Colonic mucosa (tissue), 4 donors: ENCODE measurements at places on chromosomes 4 and X. TPM values are rescaled to one million over a fixed set of nuclear protein-coding genes. Genes with fewer than 3 reads are reported as not detected.

The XPNPEP2 gene
- 2.6 TPM for total RNA-seq

The SMIM31 gene
- total RNA-seq = 21.0 TPM

The GPR173 gene
- 1.2 TPM for total RNA-seq

The TAF7L gene
- total RNA-seq = not detected

The LAS1L gene
- total RNA-seq = 35.4 TPM

GRCh38 chr4:57314636-57315035 is 204.5 kb upstream of the IGFBP7 start:
- H3K4me3 ChIP-seq = no peak overlapping the region
- no peaks in the 10 kb centered on the region for H3K4me1 ChIP-seq
- H3K27me3 ChIP-seq = no peaks in the 10 kb centered on the region
- no peak overlapping the region for H3K27ac ChIP-seq

- no peaks in the 10 kb centered on the region for H3K27me3 ChIP-seq
- no peak for DNase-seq
- no peaks in the 10 kb centered on the region for H3K4me1 ChIP-seq
- H3K36me3 ChIP-seq = no peaks in the 10 kb centered on the region
Measured at GRCh38 chrX:151538190-151539122, 25.0 kb upstream of the PASD1 start.

DNA sequence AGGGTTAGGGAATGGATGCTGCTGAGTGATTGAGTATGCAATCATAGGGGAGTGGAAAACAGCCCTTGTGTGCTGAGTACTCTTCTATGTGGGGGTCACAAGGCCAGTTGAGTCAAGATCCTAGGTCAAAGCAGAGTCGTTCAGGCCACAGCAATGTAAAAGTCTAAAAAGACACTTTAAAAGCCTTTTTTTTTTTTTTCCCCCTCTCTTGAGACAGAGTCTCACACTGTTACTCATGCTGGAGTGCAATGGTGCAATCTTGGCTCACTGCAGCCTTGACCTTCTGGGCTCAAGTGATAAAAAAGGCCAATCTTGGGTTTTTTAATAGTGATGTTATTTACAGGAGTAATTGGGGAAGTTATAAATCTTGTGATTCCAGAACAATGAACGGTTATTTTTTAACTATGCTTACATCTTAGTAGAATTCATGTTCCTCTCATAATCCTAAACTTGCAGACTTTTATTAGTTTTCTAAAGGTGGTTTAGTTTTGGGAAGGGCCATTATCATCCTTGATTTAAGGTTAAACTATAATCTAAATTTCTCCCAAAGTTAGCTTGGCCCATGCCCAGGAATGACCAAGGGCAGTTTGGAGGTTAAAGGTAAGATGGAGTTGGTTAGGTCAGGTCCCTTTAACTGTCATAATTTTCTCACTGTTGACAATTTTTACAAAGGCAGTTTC is 82.2 kb upstream of the BMP2K start:
- H3K27me3 ChIP-seq = no peaks in the 10 kb centered on the region
- H3K36me3 ChIP-seq = no peaks in the 10 kb centered on the region
- H3K4me1 ChIP-seq = no peaks in the 10 kb centered on the region
- no peak overlapping the region for H3K27ac ChIP-seq
- no peak overlapping the region for H3K4me3 ChIP-seq
- peak; percentile 54 for DNase-seq

GRCh38 chrX:11588097-11588496 is 77.6 kb downstream of the ARHGAP6 start:
- no peaks in the 10 kb centered on the region for H3K36me3 ChIP-seq
- H3K27me3 ChIP-seq = no peaks in the 10 kb centered on the region
- H3K27ac ChIP-seq = no peak overlapping the region
- H3K4me1 ChIP-seq = no peaks in the 10 kb centered on the region
- H3K4me3 ChIP-seq = no peak overlapping the region

- H3K4me3 ChIP-seq = no peak overlapping the region
- H3K27me3 ChIP-seq = no peaks in the 10 kb centered on the region
- H3K27ac ChIP-seq = no peak overlapping the region
- H3K4me1 ChIP-seq = no peaks in the 10 kb centered on the region
Measured at GRCh38 chr4:121786221-121786620, 14.9 kb upstream of the EXOSC9 start.

DNA sequence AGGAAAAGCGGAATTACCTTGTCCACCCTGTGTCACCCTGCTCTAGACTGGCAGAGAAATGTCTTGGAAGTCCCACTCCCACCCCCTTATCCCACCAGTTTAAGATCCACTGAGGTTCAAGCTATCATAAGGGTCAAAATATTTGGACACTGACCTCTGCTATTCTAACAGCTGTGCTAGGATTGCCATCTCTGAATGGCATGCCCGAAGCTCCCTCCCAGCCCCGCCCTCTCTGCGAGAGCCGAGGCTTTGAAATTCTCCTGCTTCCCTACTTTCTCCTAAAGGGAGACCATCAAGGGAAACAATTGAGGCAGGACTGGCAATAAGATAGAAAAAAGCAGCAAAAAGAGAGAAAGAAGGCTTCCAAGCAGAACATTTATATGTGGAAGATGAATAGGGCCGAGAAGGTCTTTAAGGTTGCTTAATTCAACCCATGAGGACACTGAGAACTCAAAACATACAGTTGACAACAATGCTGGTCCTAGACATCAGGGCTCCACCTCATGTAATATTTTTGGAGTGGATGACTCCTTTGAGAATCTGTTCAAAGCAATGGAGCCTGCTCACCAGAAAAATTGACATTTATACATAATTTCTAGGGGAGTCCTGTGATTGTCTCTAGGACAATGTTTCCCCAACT is 338.7 kb upstream of the F9 start:
- DNase-seq = no peak
- no peak overlapping the region for H3K27ac ChIP-seq
- H3K27me3 ChIP-seq = no peaks in the 10 kb centered on the region
- H3K4me1 ChIP-seq = no peaks in the 10 kb centered on the region

DNA sequence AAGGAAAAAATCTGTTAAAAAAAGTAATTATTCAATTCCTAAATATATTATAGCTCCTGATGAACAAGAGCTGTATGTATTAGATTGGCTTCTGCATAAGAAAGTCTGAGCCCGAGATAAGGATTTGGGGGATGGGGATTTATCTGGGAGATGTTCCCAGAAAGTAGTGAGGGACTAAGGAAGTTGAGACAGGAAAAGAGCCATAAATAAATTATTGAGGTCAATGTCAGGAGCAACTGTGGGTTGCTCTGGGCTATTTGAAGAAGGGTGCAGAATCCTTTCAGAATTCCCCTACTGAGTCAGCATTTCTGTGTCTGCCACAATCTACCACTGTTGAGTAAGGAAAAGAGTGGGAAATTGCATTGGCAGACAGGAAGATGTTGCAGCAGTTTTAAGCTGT is 3.1 kb upstream of the TDO2 start:
- H3K4me1 ChIP-seq = no peaks in the 10 kb centered on the region
- no peak for DNase-seq
- no peaks in the 10 kb centered on the region for H3K27me3 ChIP-seq
- no peaks in the 10 kb centered on the region for H3K36me3 ChIP-seq
- H3K27ac ChIP-seq = no peak overlapping the region

- H3K4me3 ChIP-seq = no peak overlapping the region
- H3K4me1 ChIP-seq = no peaks in the 10 kb centered on the region
Measured at GRCh38 chr4:161172396-161173026, 991.3 kb downstream of the FSTL5 start.
